ENCODE measurements at places on chromosomes 7 and 10.

GRCh38 chr10:132551093-132551807, 13.7 kb downstream of the INPP5A start:
- no peak for DNase-seq

- DNase-seq = no peak
Observed at GRCh38 chr7:3078514-3078913, 34.8 kb upstream of the CARD11 start.

- no peak for DNase-seq
Observed at GRCh38 chr7:87234949-87235348, 15.4 kb upstream of the TMEM243 start.

DNA sequence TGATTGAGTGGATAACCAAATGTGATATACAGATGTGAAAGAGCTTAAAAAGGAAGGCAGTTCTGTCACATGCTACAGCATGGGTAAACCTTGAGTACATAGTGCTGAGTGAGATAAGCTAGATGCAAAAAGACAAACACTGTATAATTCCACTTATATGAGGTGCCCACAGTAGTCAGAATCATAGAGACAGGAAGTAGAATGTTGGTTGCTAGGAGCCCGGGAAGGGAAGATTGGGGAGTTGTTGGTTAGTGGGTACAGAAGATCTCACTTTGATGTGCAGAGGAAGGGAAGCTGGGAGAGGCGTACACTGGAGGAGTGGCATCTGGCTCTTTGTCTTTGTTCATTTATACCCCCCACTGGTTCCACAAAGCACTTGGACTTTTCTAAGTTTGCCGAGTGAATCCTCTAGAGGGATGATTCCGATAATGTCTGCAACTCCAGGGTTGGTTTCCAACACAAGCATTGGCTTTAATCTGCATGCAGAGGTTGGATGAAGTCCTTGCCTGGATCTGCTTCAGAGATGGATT, 39.5 kb downstream of the TSPAN14 start:
- DNase-seq = no peak

DNA sequence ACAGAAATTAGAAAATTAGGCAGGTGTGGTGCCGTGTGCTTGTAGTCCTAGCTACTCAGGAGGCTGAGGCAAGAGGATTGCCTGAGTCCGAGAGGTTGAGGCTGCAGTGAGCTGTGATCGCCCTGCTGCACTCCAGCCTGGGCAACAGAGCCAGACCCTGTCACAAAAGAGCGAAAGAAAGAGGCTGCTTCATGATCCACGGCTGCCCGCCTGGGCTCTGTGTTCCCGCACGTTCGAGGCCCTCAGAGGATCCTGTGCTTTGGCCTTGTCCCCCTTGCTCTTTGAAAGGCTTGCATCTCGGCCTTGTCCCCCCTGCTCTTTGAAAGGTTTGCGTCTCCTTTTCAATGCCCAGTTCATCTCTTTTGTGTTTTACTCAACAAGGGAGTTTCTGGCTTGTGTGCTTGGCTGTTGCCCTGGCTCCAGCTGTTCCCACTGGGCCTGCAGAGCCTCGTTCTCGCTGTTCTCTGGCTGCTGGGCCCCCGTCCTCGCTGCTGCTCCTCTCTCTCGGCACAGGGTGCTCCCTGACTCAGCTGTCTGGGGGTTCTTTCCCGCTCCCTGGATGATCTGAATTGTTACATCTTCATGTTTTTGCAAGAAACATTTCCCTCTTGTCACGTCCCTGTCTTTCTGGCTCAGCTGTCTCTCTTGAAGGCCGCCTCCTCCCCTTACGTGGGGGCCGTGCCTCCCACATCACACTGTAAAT, 45.1 kb upstream of the INPP5A start:
- no peak for DNase-seq

DNA sequence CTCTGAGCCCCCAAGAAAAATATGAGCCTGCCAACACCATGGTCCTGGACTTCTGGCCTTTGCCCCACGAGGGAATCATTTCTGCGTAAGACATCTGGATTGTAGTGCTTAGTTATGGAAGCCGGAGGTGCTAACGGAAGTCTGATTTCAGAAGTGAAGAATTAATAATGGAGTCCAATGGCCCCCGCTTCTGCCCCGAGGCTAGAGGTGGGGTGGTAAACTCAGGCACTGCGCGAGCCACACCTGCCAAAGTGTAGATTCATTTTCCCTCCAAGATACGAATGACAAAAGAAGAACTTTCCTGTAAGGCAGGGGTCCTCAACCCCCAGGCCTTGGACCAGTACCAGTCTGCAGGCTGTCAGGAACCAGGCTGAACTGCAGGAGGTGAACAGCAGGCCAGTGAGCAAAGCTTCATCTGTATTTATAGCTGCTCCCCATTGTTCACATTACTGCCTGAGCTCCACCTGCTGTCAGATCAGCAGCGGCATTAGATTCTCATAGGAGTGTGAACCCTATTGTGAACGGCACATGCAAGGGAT, 22.3 kb downstream of the CNPY1 start:
- no peak for DNase-seq

- DNase-seq = no peak
Observed at GRCh38 chr10:98096731-98097130, 37.7 kb upstream of the R3HCC1L start.

DNA sequence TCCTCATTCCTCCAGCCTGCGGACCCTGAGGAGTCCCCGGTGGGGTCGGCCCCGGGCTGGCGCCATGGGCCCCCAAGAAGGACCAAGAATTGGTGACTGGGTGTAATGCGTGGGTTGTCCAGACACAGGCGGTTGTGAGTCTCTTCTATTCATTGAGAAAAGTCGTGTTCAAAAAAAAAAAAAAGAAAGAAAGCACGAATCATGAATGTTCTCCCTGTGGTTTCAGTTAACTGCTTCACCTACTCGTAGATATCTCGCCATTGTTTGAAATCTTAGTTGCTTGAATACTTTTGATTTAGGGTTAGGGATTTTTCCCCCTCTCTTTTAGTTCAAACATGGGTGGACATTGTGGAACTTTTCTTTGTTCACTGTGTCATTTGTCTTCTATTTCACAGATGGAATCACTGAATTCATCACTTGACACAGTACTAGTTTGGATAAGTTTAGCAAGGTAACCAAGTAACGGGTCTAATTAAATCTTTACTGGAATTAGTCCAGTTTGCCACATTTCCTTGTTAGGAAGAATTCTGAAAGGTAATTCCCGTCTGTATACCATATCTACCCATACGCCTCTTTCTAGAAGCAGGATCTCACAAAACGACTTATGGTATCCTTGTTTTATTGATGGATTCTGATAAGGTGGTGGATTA, 775 bp downstream of the STARD3NL start:
- DNase-seq = no peak

GRCh38 chr10:349081-349480, 213.8 kb downstream of the ZMYND11 start:
- DNase-seq = no peak

- no peak for DNase-seq
Observed at GRCh38 chr10:121796342-121796741, 131.5 kb downstream of the ATE1 start.

DNA sequence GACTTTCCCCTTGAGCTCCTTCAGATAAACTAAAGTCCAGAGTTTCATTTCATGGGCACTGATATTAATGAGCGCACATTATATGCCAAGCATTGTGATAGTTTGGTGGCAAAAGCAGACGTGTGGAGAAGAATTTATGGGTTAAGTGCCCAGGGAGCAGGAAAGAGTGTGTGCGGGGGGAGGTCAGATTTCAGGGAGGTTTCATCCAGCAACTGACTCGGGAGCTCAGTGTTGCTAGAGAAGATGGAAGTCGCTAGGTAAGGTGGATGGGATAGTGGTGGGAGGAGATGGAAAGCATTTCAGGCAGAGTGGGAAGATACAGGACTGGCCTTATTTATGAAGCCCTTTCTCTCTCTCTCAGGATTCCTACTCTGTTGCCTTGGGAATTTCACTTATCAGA, 223.0 kb downstream of the SNX10 start:
- DNase-seq = no peak

GRCh38 chr10:121131014-121131413, 279.9 kb downstream of the WDR11 start:
- DNase-seq = no peak

GRCh38 chr7:10128748-10129147, 844.9 kb upstream of the PHF14 start:
- DNase-seq = no peak

GRCh38 chr10:60295028-60295937, 94.4 kb downstream of the ANK3 start:
- no peak for DNase-seq

- DNase-seq = no peak
Observed at GRCh38 chr10:7789390-7789789, 1.4 kb downstream of the ATP5F1C start.

DNA sequence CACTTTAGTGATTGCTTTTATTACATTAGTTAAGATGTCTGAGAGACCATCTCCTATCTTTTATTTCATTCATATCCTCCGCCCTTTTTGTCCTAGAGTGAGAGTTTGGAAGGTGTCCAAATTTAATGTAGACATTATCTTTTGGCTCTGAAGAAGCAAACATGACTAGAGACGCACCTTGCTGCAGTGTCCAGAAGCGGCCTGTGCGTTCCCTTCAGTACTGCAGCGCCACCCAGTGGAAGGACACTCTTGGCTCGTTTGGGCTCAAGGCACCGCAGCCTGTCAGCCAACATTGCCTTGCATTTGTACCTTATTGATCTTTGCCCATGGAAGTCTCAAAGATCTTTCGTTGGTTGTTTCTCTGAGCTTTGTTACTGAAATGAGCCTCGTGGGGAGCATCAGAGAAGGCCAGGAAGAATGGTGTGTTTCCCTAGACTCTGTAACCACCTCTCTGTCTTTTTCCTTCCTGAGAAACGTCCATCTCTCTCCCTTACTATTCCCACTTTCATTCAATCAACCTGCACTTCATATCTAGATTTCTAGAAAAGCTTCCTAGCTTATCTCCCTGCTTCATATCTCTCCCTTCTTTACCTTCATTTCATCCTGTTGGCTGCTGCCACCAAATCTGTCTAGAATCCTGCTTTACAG, 10.4 kb upstream of the CLCN1 start:
- DNase-seq = peak; percentile 65

DNA sequence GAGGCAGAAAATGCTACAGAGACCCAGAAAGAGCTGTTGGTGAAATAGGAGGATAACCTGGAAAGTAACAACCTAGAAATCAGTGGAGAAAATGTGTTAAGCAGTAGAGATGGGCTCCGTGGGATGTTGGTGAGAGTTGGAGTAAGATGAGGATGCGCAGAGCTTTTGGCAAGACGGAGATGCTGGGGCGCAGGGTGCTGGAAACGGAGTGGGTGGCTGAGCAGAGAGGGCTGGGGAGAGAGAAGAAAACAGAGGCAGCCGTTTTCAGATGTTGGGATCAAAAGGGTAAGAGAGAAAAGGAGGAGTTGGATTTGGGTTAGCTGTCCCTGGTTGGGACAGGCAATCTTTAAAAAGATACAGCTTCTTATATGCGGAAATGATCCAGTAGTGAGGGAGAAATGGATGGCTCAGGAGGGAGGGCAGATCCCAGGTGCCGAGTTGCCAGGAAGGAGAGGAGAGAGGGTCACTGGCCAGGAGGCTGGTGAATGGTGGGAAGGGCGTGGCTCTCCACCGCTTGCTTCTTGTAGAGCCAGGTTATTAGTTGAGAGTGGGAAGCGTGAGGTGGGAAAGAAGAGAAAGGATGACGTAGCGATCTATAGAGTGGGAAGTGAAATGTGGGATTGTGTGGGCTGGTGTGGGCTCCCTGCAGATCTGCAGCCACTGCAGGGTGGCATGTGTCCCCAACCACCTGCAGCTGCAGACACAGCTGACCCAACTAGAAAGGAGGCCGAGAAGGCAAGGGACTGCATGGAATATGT, 182.2 kb upstream of the SVIL start:
- no peak for DNase-seq

GRCh38 chr7:158482480-158482879, 105.1 kb downstream of the PTPRN2 start:
- DNase-seq = no peak

- DNase-seq = no peak
Observed at GRCh38 chr7:38938001-38938485, 29.1 kb upstream of the VPS41 start.

GRCh38 chr10:17237915-17238444, 9.9 kb downstream of the VIM start:
- no peak for DNase-seq

DNA sequence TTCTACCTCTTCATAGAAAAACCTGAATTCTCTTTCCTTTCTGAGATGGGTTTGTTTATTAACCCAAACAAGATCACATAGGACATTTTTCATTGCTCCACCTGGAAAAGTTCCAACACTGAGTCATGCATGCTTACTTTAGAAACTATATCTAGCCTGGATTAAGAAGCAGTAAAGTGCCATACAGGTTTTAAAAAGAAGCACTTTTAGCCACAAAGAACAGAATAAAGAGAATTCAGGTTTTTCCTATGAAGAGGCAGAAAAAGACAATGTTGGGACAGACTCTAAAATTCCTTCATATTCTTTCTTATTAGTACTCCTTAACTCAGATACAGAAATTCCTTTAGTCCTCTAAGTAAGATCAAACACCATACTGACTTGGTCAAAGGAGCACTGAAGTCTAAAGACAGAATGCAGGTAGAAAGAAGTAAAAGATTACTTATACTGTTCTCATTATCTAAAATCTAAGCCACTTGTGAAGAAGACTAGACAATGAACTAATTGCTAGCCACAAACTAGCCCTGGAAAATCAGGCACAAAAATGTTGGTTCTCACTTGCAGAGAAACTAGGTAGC, 241.3 kb downstream of the ANK3 start:
- no peak for DNase-seq

DNA sequence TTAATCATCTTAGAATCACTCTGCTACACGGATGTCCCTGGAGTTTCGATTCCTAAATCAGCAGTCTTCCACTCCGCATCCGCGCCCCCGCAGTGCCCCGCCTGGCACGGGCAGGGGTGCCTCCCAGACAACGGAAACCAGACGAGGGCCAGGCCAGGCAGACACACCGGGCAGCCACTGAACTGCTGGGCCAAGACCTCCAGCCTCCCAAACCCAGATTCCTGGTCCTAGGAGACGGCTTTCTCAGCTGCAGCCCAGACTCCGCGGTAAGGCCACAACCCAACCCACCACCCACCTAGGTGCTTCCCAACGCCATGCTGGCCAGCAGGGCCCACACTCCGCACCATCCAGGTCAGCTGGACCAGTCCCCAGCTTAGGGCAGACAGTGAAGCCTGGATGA, 33.2 kb downstream of the MAD1L1 start:
- no peak for DNase-seq

GRCh38 chr10:88226071-88226659, 357.0 kb downstream of the RNLS start:
- no peak for DNase-seq

DNA sequence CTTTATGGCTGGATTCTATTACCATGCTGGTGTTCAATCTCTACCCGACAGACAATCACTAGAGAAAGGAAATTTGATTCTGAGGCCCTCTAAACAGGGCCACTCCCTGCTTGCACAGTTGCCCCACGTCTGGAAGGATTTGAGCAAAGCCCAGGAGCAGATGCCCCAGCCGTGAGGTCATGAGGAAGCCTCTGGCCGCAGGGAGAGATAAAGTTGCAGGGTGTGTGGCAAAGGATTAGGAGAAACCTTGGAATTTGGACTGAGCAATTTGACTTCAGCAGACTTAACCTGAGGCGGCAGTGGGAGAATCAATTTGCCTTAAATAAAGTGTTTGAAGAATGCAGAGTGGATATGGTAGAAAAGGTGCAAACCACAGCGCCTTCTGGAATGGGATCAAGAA, 40.2 kb upstream of the KLF6 start:
- DNase-seq = no peak

Data from stimulated activated CD4-positive, alpha-beta T cell treated with anti-CD3 and anti-CD28 coated beads, TNF-alpha, amount 100 ng/mL, for 1 hour (primary cell).